SJSA1 (cell line): ENCODE measurements at places on chromosomes 12 and 14.

- no peaks in the 10 kb centered on the region for H3K27me3 ChIP-seq
- no peak overlapping the region for H3K27ac ChIP-seq
- H3K4me1 ChIP-seq: no peaks in the 10 kb centered on the region
These were observed 439.1 kb downstream of the NPAS3 start for GRCh38 chr14:33377596-33378390.

GRCh38 chr12:82605115-82605514, 81.6 kb upstream of the TMTC2 start:
- DNase-seq: no peak
- H3K4me3 ChIP-seq: no peak overlapping the region
- H3K27ac ChIP-seq: no peak overlapping the region
- H3K4me1 ChIP-seq: peaks cover 13% of the 10 kb centered on the region

GRCh38 chr14:87233806-87234384, 759.1 kb downstream of the GALC start:
- no peaks in the 10 kb centered on the region for H3K27me3 ChIP-seq
- no peaks in the 10 kb centered on the region for H3K36me3 ChIP-seq
- DNase-seq: no peak
- H3K27ac ChIP-seq: no peak overlapping the region
- H3K4me1 ChIP-seq: no peaks in the 10 kb centered on the region
- H3K4me3 ChIP-seq: no peak overlapping the region

GRCh38 chr14:104421401-104421821, 158.2 kb upstream of the C14orf180 start:
- peaks cover 2% of the 10 kb centered on the region; the same call in 1 of the 2 replicates for H3K27me3 ChIP-seq
- H3K27ac ChIP-seq: no peak overlapping the region
- no peaks in the 10 kb centered on the region for H3K4me1 ChIP-seq
- no peaks in the 10 kb centered on the region for H3K36me3 ChIP-seq
- DNase-seq: no peak

DNA sequence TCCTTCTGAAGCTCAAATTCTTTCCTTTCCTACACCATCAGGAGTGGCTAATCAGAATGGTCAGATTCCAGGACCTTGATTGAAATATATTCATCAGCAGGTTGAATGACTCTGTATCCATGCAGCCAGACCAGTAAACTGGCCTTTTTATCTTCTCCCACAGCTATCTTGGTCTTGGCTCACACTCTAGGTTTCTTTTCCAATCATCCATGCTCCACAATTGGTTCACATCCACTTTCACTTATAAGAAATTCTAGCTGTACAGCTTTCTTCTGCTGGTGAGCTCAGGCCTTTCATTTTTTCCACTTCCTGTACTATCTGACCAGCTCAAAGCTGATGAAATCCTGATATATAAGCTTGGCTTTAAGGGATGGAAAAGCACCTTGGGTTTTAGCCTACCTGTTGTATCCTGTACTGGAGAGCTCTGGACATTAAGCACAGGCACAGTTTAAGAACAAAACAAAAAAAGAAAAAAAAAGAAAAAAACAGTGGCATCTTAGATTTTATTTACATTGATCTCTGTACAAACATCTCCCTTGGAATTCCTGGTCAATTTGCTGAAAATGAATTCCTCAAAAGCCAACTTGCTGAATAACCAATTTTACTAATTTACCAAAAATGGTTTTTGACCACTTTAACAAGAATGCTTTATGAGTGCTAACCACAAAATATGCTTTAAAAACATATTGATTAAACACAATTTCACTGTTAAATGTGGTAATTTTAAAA, 91.6 kb upstream of the PAWR start:
- H3K36me3 ChIP-seq: peaks cover 37% of the 10 kb centered on the region
- peaks cover 34% of the 10 kb centered on the region for H3K4me1 ChIP-seq
- H3K27me3 ChIP-seq: no peaks in the 10 kb centered on the region
- peak overlapping the region; percentile 11; the same call in 1 of the 2 replicates for H3K27ac ChIP-seq
- no peak for DNase-seq

GRCh38 chr14:69968681-69969080, 89.5 kb downstream of the SMOC1 start:
- no peak for DNase-seq
- no peak overlapping the region for H3K4me3 ChIP-seq
- H3K27ac ChIP-seq: no peak overlapping the region

- DNase-seq: no peak
- H3K4me1 ChIP-seq: no peaks in the 10 kb centered on the region
- H3K4me3 ChIP-seq: no peak overlapping the region
- no peaks in the 10 kb centered on the region for H3K27me3 ChIP-seq
- no peak overlapping the region for H3K27ac ChIP-seq
- H3K36me3 ChIP-seq: peaks cover 87% of the 10 kb centered on the region
These were observed 10.7 kb downstream of the EIF2S1 start for GRCh38 chr14:67370830-67371229.
